ENCODE measurements at places on chromosomes 2 and 18.
A peak's percentile ranks its signal among the peaks of the same experiment; 100 is the strongest.

DNA sequence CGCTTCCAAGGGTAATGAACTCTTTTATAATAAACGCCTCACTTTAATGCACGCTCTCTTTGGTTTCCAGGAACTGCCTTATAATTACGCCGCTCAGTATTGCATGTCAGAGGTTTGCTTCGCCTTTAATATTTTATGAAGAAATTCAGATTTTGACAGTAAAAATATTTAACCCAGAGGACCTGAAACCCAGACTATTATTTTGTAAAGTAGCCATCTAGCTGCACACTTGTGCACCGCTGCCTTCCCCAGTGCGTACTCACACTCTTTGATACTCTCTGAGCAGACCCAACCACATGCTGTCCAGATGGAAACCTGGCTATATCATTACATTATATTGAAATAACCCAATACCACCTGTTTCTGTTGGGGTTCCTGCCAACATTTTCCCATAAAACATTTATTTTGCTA lies 270.1 kb downstream of the C1D start:
- no peak for DNase-seq

GRCh38 chr2:12044857-12045256 lies 298.4 kb downstream of the LPIN1 start:
- DNase-seq, result no peak

DNA sequence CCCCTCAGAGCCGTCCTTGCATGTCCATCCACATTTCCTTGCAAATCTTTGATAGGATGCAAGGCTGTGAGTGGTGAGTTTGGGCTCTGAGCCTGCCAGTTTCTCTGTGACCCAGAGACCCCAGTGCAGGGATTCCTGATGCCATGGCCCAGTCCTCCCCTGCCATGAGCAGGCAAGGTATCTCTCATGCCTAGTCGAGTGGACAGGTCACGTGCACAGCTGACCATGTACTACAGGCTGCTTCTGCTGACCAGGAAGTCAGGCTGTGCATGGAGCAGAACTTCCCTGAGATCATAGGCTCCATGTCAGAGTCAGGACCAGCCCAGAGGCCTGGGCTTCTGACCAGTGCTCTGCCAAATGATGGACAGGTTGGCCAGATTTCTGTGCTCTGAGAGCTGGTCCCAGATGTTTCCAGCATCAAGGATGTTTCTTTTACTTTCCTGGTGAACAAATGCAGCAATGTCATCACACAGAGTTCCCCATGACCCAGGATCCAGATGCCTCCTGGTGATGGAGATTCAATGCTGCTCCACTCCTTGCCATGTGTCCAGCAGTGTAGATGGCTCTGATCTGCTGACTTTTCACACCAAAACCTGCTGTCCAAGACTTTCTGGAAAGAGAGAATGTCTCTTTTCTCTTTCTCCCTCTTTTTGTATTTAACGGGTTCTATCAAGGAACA lies 321.6 kb upstream of the HS6ST1 start:
- no peak for DNase-seq

DNA sequence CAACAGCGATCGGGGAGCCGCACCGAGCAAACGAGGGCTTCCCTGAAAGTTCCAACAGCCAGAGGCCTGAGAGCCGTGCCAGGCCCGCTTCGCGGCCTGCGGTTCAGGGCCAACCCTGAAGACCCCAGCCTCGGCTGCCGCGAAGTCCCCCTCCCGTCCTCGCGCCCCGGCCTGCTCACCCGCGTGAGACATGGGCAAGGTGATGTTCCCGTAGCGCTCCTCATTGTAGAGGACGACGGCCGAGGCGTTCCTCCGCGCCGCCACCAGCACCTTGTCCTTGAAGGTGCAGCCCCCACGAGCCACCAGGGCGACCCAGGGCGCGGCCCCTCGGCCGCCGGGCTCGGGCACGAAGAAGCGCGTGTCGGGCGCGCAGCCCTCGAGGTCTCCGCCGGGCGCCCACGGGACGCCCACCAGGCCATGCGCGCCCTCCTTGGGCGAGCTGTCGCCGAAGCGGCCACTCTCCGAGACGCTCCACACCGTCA lies 510 bp downstream of the RNF149 start:
- peak; percentile 42 for DNase-seq

DNA sequence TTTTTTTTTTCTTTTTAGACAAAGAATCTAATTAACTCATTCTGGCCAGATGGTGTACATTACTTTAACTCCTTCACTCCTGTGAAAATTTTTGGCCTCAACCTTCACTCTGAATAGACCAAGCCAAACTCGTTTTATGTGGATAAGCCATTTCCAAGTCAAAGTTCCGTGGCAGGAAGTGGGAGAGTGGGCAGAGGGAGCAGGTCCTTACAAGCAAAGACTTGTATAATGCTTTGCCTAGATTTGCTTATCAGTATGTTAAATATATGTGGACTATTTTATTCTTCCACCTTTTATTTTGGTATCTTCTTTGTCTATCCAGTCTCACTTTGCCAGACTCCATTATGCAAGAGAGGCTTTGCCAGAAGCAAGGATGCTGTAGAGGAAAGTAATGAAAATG lies 178.1 kb upstream of the TNP1 start:
- DNase-seq, result no peak

DNA sequence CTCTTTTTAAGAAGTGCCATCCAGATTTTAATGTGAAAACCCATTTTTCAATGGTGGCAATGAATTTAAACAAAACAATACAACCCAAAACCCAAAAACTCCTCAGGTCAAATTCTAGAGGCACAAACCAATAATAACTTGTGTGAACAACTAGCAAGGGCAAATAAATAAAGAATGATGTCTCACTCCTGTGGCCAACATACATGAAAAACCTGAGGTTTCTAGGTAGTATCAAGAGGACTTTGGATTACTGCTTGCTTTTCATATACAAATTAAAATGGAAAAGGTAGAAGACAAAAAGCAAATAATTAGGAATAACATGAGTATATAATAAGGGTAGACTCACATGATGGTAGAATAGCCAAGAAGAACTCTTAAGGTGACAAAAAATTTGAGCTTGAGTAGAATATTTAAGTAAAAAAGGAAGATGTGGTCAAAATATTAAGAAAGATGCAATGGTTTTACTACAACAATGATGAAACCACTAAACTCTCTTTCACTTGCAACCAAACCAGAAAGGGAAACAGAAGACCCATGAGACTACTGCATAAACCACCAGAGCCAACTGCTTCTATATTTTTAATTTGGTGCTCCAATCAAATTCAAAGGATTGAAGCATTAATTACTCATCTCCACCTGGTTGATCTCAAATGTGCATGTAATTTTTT lies 53.5 kb downstream of the DARS1 start:
- DNase-seq, result no peak

GRCh38 chr2:69099541-69099940 lies 86.6 kb downstream of the ANTXR1 start:
- no peak for DNase-seq

DNA sequence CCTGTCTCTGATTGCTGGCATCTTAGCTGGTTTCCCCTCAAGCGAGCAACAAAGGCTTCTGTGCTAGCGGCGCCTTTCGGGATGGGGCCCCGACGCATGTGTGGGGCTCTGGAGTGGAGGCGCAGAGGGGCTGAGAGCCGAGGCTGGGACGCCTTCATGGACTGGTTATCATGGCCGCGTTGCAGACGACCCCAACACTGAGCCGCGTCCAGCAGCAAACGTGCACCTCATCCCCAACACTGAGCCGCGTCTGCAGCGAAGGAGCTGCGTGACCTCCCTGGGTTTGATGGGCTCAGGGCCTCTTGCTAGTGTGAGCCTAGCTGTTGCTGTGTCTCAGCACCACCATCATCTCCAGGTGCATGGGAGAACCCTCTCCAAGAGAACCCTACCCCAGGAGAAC lies 123.7 kb upstream of the CTDP1 start:
- no peak for DNase-seq

GRCh38 chr2:221704442-221704841 lies 132.3 kb upstream of the EPHA4 start:
- DNase-seq, result no peak

- no peak for DNase-seq
Measured at GRCh38 chr2:26646986-26647672, 6.0 kb upstream of the CIB4 start.

- no peak for DNase-seq
Measured at GRCh38 chr18:41347057-41347456, 608.0 kb upstream of the PIK3C3 start.

GRCh38 chr18:60873708-60874107 lies 459.5 kb upstream of the CDH20 start:
- DNase-seq, result no peak

DNA sequence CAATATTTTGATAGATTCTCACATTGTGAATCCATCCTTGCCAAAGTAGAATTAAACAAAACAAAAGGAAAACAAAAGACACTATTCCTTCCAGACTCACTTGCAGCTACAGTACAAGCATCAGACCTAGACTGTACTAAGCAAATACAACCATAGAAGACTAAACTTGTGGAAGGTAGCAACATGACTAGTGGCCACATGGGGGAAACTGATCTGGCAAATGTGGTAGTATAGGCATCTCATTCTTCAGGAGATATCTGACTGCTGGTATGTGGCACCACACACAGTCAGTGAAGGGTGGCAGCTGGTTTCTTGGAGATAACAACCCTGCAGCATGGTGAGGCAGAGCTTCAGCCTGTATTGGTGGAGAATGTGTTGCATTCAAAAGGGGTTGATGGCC lies 81.0 kb upstream of the ACVR2A start:
- no peak for DNase-seq

GRCh38 chr2:29946505-29946904 lies 25.1 kb upstream of the ALK start:
- no peak for DNase-seq

GRCh38 chr2:226674123-226674522 lies 125.5 kb downstream of the IRS1 start:
- no peak for DNase-seq

DNA sequence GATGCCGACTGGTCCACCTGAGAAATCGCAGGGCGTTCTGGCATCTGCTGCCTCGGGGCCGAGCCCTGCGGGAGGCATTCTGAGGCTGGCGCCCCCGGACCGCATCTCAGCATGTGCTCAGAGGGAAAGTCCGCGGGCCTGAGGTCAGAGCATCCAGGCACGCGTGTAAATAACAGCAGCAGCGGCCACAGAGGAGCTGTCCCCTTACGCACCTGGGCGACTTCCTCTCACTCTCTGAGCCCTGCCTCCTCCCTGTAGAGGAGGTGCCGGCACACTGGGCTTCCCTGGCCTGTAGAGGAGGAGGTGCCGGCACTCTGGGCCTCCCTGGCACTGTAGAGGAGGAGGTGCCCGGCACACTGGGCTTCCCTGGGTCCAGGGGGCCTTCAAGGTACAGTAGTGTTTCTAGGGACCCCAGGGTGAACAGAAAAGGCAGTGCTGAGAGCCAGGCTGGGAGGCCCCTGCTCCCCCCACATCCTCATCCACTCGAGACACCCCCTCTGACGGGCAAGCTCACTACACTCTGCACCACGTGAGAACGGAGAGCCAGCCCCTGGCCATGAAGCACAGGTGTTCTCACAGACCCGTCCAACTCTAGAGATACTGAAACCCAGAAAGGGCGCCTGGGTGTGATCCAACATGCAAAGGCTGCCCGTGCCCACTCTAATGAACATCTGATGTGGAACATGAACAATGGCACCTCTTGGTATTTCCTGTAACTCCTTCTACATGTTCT lies 263.5 kb downstream of the HDAC4 start:
- no peak for DNase-seq

GRCh38 chr2:36650031-36650829 lies 46.3 kb upstream of the VIT start:
- DNase-seq, result no peak

DNA sequence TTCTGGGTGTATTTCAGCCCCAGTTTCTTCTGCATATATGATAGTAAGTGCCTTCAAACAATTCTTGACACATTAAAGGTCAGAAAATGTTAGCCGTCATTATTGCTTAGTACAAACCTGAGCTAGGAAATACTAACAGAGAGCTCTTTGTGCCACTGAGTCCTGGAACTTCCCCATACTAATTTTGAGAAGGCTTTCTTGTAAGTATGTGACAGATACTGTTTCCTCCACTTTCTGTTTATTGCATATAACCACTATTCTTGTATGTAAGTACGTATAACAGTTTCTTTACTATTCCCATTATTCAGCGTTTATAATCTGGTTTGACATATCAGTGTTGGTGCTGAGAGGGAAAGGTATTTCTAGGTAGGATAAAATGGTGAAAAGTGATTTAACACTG lies 9.8 kb downstream of the PPP1CB start:
- no peak for DNase-seq

- no peak for DNase-seq
Measured at GRCh38 chr2:60306267-60306861, 247.1 kb downstream of the BCL11A start.

- DNase-seq, result no peak
Measured at GRCh38 chr2:233462202-233462785, 104.3 kb downstream of the USP40 start.

GRCh38 chr2:111634050-111634794 lies 249.8 kb downstream of the ANAPC1 start:
- no peak for DNase-seq

DNA sequence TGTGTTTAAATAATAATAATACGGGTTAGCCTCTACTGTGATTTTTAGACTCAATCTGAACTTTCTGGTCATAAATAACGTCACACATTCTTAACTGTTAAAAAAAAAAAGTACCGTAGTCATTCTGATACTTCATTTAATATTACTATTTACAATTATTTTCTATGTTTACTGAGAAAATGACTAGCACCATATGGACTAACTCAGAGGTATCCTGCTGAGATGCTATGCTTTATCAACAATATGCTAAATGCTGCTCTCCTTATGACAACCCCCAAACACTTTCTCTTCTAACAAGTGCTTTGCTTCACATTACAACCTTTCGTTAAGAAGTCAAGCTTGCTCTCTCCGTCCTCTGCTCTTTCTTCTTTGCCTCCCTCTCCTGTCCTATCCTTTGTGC lies 182.1 kb downstream of the AFF3 start:
- no peak for DNase-seq

GRCh38 chr18:39389800-39390379 lies 1824.3 kb upstream of the CELF4 start:
- DNase-seq, result no peak

DNA sequence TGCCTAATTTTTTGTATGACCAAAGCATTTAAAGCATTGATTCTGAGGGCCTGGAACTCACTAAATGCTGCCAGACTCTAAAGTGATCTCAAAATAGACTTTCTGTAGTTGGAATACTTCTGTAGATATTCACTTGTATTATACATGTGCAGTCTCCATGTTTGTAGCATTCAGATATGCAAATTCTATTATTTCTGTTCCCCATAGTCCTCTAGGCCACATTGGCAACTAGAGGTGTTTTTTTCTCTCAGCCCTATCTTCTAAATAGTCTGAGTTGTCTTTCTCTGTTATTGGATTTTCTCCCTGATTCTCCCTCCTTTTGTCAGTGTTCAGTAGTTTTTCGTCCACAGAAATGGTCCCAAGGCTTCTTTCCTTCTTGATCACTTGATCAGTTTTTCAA lies 38.5 kb downstream of the ANKRD12 start:
- no peak for DNase-seq

- DNase-seq, result no peak
Measured at GRCh38 chr2:101199251-101199791, 48.1 kb upstream of the TBC1D8 start.

- DNase-seq, result no peak
Measured at GRCh38 chr18:2222270-2223185, 348.8 kb downstream of the METTL4 start.

- no peak for DNase-seq
Measured at GRCh38 chr2:147560810-147561535, 283.9 kb upstream of the ACVR2A start.
